Liver (tissue), 10 donors: ENCODE measurements at places on chromosomes 13 and 19.

DNA sequence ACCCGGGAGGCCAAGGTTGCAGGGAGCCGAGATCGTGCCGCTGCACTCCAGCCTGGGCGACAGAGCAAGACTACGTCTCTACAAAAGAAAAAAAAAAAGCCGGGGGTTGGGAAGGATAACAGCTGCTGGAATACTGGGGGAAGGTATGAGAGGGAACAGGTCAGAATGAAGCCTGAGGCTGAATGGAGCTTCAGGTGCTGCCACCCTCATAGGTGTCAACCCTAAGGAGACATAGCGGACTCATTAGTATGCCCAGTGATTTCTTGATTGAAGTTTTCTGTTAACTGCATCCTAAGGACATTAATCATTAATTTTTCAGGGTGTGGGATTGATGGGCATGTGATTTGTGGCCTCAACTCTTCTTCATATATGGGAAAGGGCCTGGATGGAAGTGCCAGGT lies 6.0 kb downstream of the SMARCA4 start:
- DNase-seq, result no peak

GRCh38 chr19:33150852-33151518 lies 19.1 kb downstream of the WDR88 start:
- DNase-seq, result no peak

- DNase-seq, result no peak
Measured at GRCh38 chr19:48421548-48421947, 24.2 kb upstream of the GRWD1 start.

DNA sequence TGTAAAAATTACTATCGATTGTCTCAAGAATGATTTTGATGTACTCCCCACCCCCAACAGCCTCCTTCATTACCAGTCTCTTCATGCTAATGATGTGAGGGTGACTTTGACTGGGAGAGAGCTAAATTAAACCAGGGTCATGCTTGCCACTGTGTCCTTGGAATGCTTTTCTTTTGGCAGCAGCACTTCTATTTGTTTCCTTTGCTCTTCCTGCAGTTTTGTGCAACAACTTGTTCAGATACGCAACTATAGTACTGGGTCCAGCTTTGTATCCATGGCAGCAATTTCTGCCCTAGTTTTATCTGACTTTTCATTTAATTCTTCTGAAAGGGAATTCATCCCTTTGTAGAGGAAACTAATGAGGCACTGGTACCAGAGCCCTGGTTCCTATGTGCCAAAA lies 2792.1 kb downstream of the PCDH9 start:
- no peak for DNase-seq

DNA sequence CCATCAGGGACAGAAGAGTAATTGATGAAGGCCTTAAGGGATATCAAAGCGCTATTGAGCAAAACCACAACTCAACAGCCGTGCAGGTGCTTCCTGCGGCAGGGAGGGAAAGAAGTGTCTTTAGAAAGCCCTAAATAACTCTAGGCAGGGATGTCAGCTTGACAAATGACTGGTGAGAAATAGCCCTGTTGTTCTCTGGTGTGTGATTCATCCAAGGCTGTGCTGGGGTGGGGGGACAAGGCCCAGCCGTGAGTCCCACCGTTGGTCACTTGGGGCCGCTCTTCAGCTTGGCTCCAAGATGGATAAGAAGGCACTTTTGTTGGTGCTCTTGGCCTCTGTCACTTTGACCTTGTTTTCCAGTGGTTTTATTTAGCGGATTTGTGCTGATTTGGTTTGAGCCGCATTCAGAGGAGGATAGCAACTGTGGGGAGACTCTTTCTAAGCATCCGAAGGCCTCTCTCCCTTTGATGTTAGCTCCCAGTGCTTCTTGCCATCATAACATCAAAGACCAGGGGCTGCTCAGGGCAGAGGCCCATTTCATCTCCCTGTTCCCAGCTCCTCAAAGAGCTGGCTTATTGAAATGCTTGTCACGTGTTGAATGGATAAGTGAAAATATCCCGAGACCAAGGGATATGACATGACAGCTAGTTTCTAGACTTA lies 130.3 kb upstream of the SERP2 start:
- peak; percentile 52 for DNase-seq

DNA sequence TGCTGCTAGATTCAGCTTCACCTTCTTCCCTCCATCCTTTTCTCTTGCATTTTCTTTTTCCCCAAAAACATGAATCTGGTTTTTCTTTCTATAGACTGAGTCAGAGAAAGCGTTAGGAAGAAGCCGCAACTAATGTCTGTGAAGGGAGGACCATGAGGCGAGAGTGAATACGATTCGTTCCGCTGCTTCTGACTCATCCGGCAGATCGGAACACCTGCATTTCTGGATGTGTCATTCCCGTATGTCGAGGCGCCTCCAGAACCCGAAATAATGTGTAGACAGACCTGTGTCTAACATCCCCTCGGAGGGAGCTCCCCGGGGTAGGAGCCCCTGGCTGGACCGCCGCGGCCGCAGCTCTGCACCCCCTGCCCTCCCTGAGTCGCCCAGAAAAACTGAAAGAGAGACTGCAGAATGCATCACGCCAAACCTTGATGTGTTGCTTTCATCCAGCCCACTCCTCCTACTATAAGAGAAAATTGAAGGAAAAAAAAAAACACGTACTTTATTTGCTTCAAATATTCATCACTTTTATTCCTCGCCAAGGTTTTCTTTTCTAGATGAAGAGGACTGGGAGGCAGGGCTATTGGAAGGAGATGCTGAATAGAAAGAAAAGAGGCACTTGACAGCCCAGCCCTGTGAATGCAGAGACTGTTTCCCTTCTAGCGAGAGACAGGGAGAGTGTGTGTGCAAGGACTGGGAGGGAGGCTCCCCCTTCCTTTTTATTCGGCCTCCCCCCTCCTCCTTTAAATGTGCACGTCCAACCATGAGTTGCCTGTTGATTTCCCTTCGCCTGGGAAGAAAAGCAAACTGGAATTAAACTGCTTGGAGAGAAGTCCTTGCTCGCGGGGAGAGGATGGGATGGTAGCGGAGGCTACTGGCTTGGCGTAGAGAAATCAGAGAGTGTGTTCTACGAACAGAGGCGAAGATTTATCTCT lies 616 bp upstream of the PCDH17 start:
- no peak for DNase-seq

DNA sequence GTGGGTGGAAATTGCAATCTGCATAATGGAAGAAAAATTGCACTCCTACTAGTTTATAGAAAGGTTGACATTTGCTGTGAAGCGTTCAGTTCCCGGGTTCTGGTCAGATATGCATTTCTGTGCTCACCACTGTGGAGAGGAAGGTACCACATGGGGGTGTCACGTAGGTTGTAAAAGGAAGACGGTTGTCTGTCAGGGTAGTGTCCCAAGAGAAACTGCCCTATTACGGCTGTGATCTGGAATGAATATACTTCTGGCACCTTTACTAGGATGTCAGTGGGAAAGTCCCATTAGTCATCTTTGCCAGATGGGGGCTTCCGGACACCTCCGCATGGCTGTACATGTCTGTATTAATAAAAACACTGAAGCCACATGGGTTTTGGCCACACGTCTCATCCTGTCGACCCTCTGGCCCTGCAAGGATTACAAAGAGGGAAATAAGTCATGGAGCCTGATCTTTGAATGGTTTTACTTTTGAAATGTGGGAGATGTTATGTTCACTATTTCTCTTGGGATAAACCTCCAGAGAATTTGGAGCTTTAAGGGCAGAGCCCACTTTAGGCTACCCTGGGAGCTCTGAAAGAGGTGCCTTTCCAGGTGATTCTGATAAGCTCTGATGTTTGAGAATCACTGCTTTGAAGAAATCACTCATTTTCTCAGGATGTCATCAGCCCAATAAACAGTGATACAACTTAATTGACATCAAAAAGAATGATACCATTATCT lies 133.9 kb downstream of the AKAP11 start:
- no peak for DNase-seq

DNA sequence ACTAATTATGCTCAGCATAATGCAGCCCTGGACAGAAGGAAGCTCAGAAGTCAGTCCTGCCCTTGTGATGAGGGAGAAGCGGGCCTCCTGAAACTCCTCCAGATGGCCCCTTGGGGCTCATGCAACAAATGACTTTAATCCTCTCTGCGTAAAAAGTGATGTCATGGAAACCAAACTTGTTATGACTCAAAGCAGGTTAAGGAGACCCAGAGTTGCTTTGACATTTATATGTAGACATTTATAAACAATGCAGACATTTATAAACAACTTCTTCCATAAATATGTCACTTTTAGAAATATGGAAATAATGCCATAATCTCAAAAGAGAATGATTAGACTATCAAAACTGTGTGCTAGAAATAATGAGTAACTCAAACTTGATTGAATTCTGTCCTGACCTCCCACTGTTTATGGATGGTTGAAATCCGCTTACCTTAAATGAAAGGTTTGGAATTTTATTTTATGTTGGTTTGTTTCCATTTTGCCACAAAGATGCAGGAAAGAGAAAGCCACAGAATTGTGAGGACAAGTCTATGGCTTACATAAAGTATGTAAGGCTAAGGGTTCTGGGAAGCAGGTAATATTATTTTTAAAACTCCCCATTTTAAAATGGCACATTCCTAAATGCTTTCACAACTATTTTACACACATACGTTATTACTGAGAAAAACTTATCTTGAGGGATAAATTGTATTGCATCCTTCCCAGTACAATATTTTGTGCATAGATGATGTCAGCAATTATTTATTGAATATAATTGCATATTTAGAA lies 73.7 kb downstream of the CYSLTR2 start:
- no peak for DNase-seq

DNA sequence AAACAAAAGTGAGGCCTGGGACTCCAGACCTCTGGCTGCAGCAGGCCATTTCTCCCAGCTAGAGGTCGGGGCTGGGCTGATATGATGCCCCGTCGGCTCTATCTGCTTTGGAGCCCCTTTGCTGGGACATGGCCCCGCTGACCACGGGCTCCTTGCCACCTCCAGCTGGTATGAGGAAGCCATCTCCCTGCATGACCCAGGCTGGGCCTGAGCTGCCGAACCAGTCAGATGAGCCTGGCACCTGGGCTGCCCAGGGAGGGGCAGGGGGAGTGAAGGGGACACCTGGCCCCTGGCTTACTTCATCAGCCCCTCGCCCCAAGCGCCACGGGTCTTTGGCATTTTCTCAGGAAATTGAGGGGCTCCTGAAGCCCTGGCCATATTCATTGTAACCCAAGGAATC lies 7.8 kb downstream of the ZSWIM4 start:
- DNase-seq, result no peak
